Stimulated activated CD4-positive, alpha-beta T cell treated with anti-CD3 and anti-CD28 coated beads, TNF-alpha, amount 100 ng/mL, for 4 hours (primary cell): ENCODE measurements at places on chromosomes 12 and 14.

- DNase-seq, result no peak
These were observed 10.9 kb upstream of the TRPV4 start for GRCh38 chr12:109844091-109844490.

DNA sequence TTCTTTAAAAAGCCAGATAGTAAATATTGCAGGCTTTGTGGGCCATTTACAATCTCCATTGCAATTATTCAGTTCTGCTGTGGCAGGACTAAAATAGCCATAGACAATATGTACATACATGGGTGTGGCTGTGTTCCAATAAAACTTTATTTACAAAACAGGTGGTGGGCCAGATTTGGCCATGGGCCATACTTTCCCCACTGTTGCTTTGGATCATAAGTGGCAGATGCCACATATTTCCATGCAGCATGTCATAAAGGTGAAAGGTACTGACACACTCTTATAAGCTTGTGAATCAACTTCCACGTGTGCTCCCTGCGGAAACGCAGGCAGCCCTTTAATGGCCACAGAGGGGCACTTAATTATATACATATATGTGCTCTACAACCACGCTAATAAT is 244.4 kb upstream of the FOXN3 start:
- no peak for DNase-seq

GRCh38 chr12:122097927-122098756 is 19.6 kb downstream of the MLXIP start:
- DNase-seq, result no peak

DNA sequence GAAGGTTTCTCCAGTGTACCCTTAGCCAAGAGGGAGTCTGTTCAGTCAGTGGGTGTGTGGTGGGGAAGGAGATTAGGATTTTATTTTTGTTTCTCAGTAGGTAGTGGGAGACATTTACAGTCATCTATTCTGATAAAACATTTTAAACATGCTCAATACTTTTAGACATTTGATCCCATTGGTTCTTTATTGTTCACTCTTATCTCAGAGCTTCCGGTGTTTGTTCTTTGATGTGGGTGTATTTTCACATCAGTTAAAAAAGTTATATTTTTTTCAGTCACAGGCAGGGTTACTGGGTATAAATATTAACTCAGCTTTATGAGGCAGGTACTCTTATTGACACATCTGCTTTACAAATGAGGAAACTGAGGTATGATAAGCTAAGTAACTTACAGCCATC is 43.3 kb upstream of the LRRK2 start:
- no peak for DNase-seq

DNA sequence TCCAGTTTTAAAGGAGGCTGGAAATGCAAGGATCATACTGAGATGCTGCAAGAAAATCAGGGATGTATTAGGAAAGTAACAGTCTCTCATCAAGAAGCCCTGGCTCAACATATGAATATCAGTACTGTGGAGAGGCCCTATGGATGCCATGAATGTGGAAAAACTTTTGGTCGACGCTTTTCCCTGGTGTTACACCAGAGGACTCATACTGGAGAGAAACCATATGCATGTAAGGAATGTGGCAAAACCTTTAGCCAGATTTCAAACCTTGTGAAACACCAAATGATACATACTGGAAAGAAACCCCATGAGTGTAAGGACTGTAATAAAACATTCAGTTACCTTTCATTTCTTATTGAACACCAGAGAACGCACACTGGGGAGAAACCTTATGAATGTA is 24.5 kb downstream of the ZNF891 start:
- DNase-seq, result no peak

- DNase-seq, result no peak
These were observed 2.5 kb upstream of the ALDH2 start for GRCh38 chr12:111764120-111764821.

DNA sequence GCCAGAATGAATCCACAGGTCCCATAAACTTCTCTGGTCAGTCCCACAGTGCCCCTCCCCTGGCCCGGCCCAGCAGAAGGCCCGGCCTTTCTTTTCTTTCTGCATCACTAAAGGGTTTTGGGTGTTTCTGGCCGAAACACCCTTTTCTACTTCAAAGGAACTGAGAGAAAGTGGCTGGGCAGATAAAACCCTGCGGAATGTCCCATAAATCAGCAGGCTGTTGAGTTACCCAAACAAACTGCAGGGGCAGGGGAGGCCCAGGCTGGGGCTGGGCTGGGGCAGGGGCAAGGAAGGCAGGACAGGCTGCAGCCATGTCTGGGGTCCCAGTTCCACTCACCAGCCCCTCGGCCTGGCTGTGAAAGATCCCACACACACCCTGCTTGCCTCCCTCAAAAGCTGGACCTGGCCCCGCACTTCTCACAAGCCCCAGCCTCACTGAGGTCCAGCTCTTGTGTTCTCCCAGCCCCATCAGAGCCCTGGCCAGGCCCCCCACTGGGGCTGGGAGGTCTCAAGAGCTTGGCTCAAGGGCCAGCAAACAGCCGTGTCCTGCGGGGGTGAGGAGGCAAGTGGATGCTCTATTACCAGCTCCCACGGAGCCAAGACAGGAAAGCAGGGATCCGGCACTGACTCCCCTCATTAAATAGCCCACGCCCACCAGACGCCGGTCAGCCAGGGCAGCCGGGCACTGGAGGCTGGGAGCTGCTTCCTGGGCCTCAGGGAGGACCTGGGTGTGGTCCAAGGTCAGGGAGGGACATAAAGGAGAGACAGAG is 41.9 kb downstream of the CCNK start:
- no peak for DNase-seq

- no peak for DNase-seq
These were observed 1186.3 kb upstream of the FLRT2 start for GRCh38 chr14:84343656-84344055.

GRCh38 chr14:28952666-28953065 is 186.1 kb downstream of the FOXG1 start:
- DNase-seq, result no peak

DNA sequence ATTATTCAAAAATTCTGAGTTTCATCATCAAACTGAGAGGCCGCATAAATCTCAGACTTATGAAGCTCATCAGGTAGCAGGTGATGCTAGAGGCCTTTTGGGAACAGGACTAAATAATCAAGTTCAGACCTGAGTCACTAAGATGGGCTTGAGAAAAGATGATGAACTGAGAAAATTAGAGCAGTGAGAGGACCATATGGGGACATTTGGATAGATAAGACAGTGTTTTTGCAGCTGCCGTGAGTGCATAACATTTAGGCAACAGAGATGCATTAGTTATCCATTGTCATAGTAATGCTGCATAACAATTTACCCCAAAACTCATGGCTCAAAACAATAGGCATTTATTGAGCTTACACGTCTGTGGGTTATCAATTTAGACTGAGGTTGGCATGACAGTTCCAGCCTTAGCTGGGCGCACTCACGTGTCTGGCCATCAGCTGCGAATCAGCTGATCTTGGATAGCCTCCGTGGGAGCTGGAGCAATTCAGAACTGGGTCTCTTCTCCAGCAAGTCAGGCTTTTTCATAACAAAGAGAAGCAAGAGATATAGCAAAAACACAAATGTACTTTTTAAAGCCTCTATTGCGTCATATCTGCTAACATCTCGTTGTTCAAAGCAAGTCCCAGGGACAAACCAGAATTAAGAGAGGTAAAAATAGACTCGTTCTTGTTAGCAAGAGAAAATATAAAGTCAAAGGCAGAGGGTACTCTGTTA is 72.8 kb downstream of the CAPZA3 start:
- no peak for DNase-seq

DNA sequence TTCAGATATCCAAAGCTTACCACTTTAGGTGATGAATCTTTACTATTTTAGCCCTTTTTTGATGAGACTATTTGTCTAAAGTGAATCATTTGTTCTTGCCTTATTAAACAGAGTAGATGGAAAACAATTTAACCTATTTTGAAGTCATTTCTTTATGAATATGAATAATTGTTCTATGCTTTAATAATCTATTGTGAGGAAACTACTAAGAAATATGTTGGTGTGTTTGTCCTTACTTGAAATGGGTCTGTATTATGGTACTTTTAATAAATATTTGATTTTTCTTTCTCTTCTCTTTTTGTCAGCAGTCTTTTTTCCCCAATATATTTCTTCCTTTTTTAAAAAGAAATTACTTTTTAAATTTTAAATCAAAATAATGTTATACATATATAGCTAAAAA is 24.4 kb downstream of the HSD17B6 start:
- DNase-seq, result no peak

DNA sequence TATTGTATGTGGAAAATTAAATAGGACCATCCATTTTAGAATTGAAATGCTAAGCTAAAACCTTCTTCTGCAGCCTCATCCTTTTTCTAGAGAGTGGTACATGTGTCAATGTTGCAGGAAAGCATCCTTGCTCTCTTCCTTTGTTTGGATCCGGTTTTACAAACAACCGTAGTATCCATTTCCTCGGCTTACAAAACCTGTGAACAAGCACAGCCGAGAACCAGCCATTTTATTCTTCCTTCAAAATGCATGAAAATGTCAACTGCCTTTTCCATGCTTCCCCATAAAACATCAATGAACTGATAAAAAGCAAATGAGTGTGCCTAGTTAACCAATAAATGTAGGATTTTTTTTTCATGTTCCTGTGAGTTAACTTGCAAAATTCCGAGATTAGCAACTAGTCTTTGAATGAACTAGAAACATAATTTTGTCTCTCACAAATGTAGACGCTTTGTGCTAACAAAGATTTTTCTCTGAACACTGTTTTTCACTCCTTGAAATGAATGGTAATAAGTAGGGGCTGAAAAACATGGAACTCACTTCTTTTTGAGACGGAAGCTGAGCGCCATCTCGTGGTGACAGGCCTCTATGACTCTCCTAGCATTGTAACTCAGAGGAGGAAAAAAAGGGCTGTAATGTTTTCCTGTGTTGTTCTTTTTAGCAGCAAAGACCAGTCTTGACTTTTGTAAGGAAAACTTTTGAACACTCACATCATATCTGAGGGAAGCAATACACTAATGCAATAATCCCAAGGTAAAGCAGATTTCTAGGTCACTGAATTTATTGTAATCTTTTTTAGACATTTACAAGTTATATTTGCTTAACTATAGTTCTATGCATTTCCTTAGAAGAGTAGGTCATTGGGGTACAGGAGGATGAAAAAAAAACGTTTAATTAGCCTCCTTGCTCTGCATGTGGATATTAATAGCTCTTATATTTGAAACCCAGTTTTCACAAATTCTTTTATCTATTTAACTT is 157.4 kb upstream of the FOXG1 start:
- no peak for DNase-seq

DNA sequence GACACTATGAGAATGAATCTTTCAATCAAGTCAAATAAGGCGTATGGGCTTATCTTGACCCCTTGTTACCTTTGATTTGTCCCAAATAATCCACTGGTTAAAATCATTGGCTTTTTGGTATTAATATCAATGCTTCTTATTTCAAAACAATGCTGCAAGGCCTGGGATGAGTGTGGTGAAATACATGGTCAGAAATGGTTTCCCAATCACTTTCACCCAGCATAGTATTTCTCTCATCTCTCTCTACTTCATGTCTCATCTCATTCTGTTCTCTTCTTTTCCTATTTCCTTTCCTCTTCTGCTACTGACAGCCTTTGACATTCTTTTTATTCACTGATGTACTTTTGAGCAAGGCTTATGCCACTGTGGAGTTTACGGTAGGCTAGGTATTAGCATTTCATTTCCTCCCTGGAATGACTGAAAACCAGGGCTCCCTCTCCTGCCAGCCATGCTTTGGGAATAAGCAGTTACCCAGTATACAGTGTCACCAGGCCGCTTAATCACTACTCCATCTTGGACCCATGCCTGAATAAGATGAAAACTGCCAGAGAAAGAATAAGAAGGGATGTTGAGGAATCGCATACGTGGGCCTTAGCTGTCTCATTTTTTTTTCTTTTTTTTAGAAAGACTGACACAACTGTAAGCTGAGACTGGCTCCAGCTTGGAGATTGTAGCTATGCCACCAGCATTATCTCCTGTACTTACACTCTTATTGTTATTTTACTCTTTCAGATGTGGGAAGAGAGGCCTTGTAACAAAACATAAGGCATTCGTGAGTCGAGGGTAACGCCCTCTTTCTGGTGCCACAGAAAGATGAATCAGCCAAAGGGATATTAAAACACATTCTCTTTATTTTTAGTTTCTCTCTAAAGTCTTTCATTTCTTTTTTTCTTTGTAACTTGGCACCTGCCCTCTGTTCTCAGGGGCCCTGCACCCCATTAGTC is 53.5 kb downstream of the IGF1 start:
- DNase-seq, result no peak

DNA sequence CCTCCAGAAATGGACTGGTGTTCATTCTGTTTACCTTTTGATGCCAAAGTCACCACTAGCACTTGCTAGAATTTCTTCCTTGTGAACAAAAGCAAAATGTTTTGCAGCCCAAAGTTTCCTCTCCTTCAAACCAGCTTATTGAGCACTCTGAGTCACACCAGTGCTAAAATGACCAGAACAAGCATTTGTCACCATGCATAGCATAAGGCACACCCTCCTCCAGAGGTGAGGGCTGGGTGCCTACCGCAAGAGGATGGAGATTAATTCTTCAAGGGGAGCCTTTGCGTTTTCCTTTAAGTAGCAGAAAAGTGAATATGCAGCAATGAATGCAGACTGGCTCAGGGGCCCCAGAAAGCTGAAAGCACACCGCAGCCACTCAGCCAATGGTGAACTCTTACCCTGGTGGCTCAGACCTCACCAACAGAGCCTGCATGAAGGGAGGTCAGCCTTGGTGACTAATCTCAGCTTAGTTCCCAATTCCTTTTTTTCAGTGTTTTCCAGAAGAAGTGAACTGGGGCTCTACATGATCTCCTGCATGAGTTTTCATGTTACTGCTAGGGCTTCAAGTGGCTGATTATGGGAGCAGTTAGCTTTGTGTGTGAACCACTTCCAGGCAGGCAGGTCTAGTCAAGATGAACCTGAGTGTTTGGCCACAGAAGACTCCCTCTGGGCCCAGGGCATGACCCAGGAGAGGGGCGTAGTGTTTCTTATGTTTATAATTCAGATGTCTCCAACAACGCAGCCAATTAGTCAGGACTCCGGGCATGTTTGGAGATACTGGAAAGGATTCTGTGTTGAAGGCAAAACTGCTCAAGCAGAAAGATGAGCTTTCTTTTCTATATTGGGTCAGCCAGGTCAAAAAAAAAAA is 96.3 kb downstream of the PAX9 start:
- no peak for DNase-seq

DNA sequence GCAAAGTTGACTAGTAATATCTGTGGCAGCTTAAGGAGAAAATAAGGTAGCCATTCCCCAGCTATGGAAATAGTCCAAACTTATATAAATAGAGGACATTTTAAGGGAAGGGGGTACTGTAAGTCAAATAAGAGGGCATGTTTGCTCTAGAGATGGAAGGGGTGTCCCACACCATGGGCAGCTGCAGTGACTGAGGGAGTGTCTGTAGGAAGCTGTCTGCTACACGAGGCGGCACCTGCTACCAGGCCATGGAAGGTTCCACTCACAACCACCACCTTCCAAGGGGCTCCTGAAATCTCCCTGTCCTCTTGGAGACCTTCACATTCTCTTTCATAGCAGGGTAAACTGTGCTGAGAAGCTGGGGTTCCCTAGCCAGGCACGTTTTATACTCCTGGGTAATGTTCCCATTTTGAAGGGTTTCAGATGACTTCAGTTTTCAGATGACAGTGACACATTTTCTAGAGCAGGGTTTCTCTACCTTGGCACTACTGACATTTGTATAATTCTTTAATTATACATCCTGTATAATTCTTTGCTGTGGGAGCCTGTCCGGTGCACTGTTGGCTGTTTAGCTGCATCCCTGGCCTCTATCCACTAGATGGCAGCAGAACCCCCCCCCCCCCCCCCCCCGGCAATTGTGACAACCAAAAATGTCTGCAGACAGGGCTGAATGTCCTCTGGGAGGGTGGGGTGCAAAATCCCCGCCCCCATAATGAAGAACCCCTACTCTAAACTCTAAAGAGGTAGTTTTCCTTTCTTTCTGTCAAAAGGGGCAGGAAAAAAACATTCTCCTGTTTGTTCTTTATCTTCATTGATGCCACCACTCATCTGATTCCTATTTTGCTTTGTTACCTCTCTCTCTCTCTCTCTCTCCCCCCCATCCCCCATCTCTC is 11.6 kb upstream of the SMCO2 start:
- DNase-seq, result no peak
